ENCODE measurements at places on chromosomes 2 and 18.

DNA sequence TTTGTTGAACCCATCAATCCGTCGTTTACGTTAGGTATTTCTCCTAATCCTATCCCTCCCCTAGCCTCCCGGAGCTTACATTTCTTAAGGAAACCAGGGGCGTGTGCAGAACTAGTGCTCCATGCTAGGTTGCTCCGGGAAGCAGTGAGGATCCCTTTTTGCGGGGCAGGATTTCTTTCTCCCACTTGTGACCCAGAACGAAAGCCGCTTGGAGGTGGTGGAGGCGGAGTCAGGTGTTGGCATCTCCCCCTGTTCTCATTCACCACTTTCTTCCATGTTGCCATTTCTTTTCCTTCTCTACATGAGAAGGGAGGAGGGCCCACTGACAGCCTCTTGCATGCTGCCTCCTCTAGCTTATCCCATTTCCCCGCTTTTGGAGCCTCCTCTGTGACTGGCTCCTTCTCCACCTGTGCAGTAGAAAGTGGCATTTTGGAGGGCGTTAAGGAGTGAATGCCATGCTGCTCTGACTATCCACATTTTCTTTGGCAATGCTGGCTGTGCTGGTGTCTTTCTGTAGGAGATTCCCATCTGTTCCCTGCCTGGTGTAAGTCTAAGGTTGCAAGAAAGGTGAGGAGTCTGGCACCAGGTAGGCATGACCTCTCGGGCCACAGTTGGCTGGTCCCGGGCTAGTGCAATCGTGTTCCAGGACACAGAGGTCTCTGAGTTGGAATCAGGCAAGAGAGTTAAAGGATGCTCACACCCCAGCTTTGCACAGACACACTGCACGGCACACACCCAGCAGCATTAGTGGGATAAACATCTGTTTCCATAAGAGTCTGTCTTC is 89.5 kb downstream of the ACKR3 start:
- DNase-seq, result no peak

DNA sequence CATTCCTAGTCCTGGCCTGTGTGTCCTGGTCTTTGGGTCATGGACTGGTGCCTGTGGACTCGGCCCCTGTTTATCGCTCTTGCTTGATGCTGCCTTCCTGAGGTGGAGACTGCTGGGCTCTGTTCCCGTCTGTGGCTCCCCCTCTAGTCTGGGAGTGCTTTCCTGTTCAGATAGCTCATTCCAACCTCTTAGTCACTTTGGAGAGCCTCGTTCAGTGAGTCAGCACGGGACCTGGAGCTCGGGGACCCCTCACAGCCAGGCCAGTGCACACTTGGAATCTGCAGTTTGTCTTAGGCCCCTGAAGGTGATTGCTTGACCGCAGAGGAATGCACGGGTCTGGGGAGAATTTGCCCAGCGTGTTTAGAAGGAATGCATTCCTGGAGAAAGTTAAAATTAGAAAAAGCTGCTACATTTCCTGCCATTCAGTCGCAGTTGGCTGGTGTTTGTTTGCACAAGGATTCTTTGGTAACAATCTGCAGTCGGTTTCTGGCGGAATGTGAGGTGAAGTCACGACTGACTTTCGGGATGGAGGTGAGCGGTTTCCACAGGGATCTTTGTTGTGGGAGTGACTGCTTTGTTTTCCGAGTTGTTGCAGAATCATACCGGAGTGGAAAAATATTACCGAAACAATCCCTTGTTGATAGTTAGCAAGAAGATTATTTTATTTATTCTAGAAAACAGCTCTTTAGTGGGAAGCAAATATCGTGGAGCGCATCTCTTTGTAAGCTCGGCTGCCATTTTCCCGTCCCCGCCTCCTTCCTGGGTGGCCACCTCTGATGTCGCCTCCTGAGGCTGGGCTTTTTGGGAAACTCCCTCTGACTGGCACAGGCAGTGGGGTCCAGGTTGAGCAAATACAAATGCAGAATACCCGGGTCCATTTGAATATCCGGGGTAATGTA is 29.6 kb downstream of the SH3BP4 start:
- DNase-seq, result no peak

GRCh38 chr2:37871456-37872191 is 53.5 kb upstream of the RMDN2 start:
- peak; percentile 4 for DNase-seq

DNA sequence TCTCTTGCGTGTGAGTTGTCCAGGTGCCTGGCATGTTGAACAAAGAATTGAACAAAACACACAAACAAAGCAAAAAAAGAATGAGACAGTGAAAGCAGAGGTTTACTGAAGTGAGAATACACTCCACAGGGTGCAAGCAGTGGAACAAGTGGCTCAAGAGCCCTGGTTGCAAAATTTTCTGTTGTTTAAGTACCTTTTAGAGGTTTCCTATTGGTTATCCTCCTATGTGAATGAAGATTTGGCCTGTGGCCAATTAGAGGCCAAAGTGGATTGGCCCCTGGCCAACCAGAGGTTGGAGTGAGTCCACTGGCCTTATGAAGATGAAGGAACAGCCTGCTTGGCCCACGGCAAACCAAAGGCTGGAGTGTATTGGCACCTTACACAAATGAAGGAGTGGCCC is 1188.5 kb upstream of the NRXN1 start:
- no peak for DNase-seq

DNA sequence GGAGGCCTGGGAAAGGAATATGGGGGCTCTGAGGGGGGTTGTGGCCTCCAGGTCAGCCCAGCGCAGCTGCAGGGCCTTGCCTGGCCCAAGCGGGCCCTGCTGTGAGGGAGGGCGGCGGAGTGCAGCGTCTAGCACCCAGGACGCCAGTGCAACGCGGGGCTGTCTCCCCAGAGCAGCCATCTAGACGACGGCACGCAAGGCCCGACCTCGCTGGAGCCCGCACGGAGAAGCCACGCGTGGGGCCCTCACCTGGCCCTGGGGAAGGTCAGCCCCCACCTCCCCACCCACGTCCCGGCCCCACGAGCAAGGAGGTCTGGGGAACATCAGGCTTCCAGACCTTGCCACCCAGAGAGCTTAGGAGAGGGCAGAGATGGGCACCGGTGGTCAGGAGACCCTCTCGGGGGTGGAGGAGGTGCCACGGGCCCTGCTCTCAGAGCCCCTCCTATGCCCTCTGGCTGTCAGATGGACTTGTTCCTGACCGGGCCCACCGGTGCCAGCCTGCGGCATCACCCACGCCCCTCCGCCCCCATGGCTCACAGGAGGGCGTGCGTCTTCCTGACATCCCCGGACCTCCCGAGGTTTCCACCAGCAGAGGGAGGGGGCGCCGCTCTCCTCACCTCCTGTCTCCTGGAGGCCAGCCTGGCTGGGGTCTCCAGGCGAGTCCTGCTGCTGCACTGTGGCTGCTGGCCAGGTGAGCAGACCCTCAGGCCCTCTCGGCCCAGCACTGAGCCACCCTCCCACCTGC is 17.0 kb downstream of the GPR35 start:
- no peak for DNase-seq

Measured in stimulated activated naive CD4-positive, alpha-beta T cell treated with Interleukin-2 at 50 U/mL for 16 hours (primary cell).